ENCODE measurements at places on chromosomes 1 and 21.
A peak's percentile ranks its signal among the peaks of the same experiment; 100 is the strongest.

GRCh38 chr1:69711190-69711930 is 143.6 kb downstream of the LRRC7 start:
- H3K36me3 ChIP-seq: no peaks in the 10 kb centered on the region
- DNase-seq: no peak
- H3K4me3 ChIP-seq: no peak overlapping the region
- H3K4me1 ChIP-seq: no peaks in the 10 kb centered on the region

- no peaks in the 10 kb centered on the region for H3K27me3 ChIP-seq
- H3K4me1 ChIP-seq: peaks cover 5% of the 10 kb centered on the region
- H3K36me3 ChIP-seq: peaks cover 10% of the 10 kb centered on the region
- no peak overlapping the region for H3K27ac ChIP-seq
- no peak for DNase-seq
These were observed 540.9 kb downstream of the LMO4 start for GRCh38 chr1:87869567-87869966.

- no peaks in the 10 kb centered on the region for H3K36me3 ChIP-seq
- no peak overlapping the region for H3K4me3 ChIP-seq
- no peaks in the 10 kb centered on the region for H3K27me3 ChIP-seq
- no peak overlapping the region for H3K27ac ChIP-seq
- no peak for DNase-seq
- H3K4me1 ChIP-seq: no peaks in the 10 kb centered on the region
These were observed 977.9 kb downstream of the BRINP3 start for GRCh38 chr1:189499736-189500135.

GRCh38 chr21:31203431-31204054 is 140.5 kb downstream of the TIAM1 start:
- no peak overlapping the region for H3K27ac ChIP-seq
- no peaks in the 10 kb centered on the region for H3K36me3 ChIP-seq
- no peak overlapping the region for H3K4me3 ChIP-seq

DNA sequence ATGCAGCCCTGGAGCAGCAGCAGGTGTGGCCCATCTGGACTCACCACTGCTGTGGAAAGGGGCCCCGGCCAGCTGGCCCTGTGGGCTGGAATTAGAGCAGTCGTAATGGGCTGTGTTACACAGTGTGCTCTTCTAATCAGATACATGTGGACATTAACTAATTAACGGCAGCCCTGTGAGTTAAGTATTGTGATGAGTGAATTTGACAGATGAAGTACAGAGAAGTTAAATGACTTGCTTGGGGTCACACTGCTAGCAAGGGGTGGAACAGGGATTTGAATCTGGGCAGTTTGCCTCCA is 58.6 kb downstream of the MDM4 start:
- H3K27ac ChIP-seq: no peak overlapping the region
- no peak for DNase-seq
- H3K27me3 ChIP-seq: peaks cover 2% of the 10 kb centered on the region
- peak overlapping the region; percentile 3 for H3K4me3 ChIP-seq
- peaks cover 25% of the 10 kb centered on the region for H3K4me1 ChIP-seq
- no peaks in the 10 kb centered on the region for H3K36me3 ChIP-seq

All from H9 (cell line).